Pons (tissue), 1 donor: ENCODE measurements at places on chromosomes 7 and 10.

DNA sequence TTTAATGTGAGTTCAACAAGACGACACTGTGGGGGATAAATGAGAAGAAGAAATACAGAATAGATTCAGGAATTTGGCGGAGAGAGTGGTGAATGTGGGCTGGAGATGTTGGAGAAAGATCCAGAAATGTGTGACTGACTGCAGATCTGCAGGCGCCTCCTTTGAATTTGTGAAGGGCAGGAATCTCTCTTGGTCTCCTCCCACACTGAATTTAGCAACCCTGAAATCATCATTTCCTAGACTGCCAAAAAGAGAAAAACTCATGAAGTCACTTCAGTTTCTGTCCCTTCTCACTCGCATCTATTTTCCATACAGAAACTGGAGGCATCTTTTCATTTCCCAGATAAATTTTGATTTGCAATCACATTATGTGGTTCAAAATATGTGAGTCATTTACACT, 128.7 kb downstream of the GNAI1 start:
- DNase-seq, result no peak

GRCh38 chr7:7595451-7595850, 28.8 kb downstream of the MIOS start:
- peak; percentile 22 for DNase-seq

- no peak for DNase-seq
Observed at GRCh38 chr10:8240861-8241260, 186.4 kb downstream of the GATA3 start.

GRCh38 chr7:98935811-98936210, 57.5 kb downstream of the TRRAP start:
- no peak for DNase-seq

- no peak for DNase-seq
Observed at GRCh38 chr10:81848514-81848913, 26.5 kb upstream of the NRG3 start.

GRCh38 chr7:74561898-74562613, 95.5 kb upstream of the GTF2I start:
- no peak for DNase-seq

DNA sequence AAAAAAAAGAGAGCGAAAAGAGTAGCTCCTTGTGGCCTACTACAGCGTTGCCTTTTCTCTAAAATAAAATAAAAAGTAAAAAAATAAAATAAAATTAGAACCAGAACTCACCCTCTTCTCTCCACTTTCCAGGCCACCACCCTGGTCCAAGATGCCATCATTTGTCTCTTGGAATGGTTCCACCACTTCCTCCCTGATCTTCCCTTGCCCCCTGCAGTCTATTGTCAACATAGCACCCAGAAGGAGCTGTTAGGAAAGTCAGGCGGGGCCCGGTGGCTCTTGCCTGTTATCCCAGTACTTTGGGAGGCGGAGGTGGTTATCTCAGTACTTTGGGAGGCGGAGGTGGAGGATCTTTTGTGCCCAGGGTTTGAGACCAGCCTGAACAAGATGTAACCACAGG, 7.6 kb upstream of the GRID2IP start:
- DNase-seq, result peak; percentile 40

GRCh38 chr7:64774204-64774842, 19.9 kb upstream of the ZNF138 start:
- DNase-seq, result no peak

DNA sequence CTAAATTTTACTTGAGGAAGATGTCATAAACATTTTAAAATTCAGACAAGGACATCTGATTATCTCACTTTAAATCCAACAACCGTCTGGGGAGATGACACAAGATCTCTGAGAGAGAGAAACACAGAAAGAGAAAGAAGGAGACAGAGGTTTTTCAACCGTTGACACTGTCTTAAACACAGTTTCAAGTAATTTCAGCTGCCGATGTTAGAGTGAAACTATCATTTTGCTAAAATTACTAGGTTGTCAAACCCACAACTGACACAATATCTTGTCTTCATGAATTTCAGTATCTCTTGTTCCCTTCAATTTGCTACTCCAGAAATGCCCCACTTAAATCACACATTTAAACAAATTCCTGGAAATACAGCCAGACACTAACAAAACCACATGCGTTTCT, 174.8 kb downstream of the RAPGEF5 start:
- no peak for DNase-seq
